Activated T-cell treated with anti-CD3 and anti-CD28 coated beads, Interleukin-2, amount 50 U/mL, for 72 hours (primary cell): ENCODE measurements at places on chromosomes 16 and 17. TPM values are rescaled to one million over a fixed set of nuclear protein-coding genes. Genes with fewer than 3 reads are reported as not detected.

DNA sequence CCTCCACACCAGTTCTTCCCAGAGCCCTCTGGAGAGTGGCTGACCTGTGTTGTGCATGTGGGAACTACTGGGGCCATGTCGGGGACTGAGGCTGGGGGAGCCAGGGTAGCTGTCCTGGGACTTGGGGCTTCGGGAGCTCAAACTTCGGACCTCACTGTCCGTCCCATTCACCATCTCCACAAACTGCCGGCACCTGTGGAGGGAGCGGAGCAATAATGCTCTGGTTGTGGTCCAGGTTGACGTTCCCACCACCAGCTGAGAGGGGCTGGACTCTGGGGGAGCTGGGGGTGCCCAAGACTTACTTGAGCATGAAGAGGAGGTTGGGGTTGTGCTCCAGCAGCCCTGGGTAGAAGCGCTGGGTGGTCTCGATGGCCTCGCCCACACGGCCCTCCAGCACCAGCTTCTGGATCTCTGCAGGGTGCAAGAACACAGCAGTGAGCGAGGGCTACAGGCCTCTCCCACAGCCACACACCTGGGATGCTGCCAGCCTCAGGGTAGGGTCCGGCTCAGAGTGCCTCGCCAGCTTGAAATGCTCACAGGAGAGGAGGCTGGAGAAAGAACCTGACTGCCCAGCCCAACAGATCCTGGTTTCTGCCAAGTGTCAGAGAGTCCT, 10.6 kb upstream of the GFOD2 start:
- no peaks in the 10 kb centered on the region for H3K4me1 ChIP-seq
- H3K36me3 ChIP-seq, result no peaks in the 10 kb centered on the region
- H3K4me3 ChIP-seq, result no peak overlapping the region
- H3K27me3 ChIP-seq, result no peaks in the 10 kb centered on the region

DNA sequence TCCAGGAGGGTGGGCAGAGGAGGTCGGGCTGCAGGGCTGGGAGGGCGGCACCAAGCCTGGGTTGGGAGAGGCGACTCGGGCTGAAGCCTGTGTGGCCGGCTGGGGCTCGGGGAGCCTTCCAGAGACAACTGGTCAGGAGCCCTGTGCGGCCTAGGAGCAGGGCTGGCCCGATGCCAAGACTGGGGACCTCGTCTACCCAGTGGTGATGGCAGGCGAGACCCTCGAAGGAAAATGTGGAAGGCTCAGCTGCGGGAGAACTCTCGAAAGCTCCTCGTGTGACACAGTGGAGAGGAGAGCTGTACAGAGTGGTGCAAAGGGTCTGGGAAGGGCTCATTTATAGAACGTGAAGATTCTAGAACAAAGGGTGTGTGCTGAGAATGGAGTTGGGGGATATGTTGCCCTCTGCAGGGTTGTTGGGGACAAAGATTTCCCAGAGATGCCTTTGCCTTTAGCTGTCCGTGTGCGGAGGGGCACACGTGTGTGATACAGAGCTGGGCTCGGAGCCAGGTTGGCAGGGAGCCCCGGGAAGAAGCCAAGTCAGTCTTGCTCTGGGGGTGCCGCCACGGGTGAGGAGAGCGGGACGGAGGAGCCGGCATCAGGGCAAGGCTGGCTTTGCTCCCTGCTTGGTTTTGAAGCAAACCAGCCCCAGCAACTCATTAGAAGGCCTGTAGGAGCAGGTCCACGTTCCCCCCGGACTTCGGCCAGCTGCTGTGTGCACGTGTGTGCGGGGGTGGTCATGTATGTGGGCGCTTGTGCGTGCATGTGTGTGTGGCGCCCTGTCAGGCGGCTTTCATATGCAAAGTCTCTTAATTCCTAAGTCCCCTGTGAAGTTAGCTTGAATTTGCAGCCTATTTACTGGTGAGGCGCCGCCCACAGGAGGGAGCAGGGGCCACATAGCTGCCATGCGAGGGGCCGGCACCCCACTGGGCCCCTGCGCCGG, 132.4 kb upstream of the CHMP6 start:
- DNase-seq, result no peak
- H3K27ac ChIP-seq, result no peak overlapping the region
- no peaks in the 10 kb centered on the region for H3K27me3 ChIP-seq
- H3K36me3 ChIP-seq, result peaks cover 11% of the 10 kb centered on the region
- no peak overlapping the region for H3K4me3 ChIP-seq

DNA sequence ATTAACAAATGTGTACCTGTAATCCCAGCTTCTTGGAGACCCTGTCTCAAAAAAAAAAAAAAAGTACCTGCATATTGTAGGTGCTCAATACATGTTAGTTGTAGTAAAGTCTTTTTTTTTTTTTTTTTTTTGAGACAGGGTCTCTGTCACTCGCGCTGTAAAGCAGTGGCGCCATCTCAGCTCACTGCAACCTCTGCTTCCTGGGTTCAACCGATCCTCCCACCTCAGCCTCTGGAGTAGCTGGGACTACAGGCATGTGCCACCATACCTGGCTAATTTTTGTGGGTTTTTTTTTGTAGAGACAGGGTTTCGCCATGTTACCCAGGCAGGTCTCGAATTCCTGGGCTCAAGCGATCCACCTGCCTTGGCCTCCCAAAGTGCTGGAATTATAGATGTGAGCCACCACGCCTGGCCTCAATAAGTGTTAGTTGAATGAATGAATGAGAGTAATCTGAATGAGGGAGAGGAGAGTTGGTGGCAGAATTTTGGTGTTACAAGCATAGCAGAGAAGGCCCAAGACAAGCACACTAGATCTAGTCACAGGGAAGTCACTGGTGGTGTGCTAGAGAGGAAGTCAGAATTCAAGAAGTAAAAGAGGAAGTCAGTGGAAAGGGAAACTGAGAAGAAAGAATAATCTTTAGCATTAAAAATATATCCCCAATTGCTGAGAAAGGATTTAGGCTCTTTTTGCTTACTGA, 9.4 kb upstream of the MYL4 start:
- H3K4me3 ChIP-seq, result no peak overlapping the region
- H3K36me3 ChIP-seq, result no peaks in the 10 kb centered on the region
- peaks cover 30% of the 10 kb centered on the region for H3K4me1 ChIP-seq
- H3K27ac ChIP-seq, result no peak overlapping the region
- no peak for DNase-seq

DNA sequence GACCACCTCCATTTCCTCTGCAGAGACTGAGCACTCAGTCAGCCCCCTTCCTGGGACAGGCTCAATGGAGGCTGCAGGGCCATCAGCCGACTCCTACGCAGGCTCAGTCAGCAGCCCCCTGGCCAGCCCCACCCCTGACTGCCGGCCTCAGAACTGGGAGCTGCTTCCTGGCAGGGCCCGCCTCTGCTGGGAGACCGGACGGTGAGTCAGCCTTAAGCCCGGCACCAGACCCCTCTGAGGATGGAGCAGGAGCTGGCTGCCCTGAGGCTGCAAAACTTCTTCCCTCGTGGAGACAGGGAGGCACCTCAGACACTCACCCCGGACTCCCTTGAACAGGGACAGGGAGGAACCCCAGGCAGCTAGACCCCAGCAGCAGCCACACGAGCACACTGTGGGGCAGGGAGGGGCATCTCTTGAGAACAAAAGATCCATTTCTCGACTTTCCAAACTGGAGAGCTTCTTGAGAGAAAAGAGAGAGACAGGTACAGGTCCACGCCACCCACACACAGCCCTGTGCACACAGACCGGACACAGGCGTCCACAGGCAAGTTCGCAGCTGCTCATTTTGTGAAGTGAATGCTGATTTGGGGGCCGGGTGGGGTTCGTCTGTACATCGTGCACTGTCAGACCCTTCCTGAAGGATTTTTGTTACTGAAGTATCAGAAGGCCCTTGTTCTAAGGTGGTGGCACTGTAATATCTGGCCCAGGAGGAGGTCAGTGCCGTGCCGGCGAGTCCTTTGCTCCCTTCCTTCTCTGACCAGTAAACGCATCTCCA, 1.3 kb upstream of the TUBB3 start:
- no peaks in the 10 kb centered on the region for H3K36me3 ChIP-seq
- H3K4me3 ChIP-seq, result peak overlapping the region; percentile 86
- H3K4me1 ChIP-seq, result peaks cover 54% of the 10 kb centered on the region
- no peak overlapping the region for H3K27ac ChIP-seq
- H3K27me3 ChIP-seq, result peaks cover 43% of the 10 kb centered on the region
- peak; percentile 43 for DNase-seq

DNA sequence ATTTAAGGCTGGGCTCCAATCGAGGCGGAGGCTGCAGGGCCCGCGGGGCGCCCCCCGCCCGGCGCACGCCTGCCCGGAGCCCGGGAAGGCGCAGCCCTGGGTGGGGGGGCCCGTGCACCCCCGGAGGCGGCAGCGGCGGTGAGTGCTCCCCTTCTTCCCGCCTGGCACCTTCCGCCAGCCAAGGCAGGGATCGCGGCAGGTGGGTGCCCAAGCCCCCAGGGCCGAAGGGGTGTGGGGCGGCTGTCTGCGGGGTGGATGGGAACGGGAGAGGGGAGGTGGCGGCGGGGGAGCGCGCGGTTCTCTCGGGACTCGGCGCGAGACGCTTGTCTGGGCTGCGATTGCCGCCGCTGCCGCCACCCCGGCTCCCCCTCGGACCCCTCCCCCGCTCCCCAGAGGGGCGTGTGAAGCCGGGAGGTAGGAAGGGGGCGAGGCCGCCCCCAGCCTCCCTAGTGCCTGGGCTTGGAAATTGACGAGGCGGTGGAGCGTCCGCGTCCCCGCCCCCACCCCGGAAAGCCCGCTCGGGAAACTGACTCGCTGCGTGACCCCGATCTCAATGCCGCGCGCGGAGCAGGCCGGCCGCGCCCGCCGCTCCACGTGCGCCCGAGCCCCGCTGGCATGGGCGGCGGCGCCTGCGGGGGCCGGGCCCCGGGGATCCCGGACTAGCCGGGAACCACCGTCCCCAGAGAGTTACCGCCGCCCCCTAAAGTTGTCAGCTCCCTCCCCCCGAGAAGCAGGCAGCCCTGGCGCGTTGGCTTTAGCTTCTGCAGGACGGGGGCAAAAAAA, 231.5 kb downstream of the MRTFB start:
- H3K27ac ChIP-seq, result no peak overlapping the region
- H3K4me3 ChIP-seq, result peak overlapping the region; percentile 87
- DNase-seq, result peak; percentile 24
- no peaks in the 10 kb centered on the region for H3K36me3 ChIP-seq
- peaks cover 36% of the 10 kb centered on the region for H3K4me1 ChIP-seq
- H3K27me3 ChIP-seq, result peaks cover 22% of the 10 kb centered on the region

GRCh38 chr16:280552-280951, at the start of gene ARHGDIG:
ARHGDIG (plus strand) TSS chr16:280591; CDS start chr16:280681, 90 bp downstream.
- peaks cover 6% of the 10 kb centered on the region for H3K4me1 ChIP-seq
- DNase-seq, result no peak
- no peaks in the 10 kb centered on the region for H3K36me3 ChIP-seq
- no peak within 1 kb of the TSS for H3K4me3 ChIP-seq
- no peak within 1 kb of the TSS for H3K27ac ChIP-seq

GRCh38 chr17:37051833-37052232, 103.1 kb downstream of the AATF start:
- peaks cover 10% of the 10 kb centered on the region for H3K4me1 ChIP-seq
- H3K4me3 ChIP-seq, result no peak overlapping the region
- H3K27me3 ChIP-seq, result no peaks in the 10 kb centered on the region
- DNase-seq, result no peak
- peaks cover 4% of the 10 kb centered on the region for H3K36me3 ChIP-seq
- no peak overlapping the region for H3K27ac ChIP-seq

- peaks cover 32% of the 10 kb centered on the region for H3K4me1 ChIP-seq
- DNase-seq, result no peak
- peak overlapping the region; percentile 12 for H3K27ac ChIP-seq
- H3K36me3 ChIP-seq, result peaks cover 1% of the 10 kb centered on the region
These were observed 7.2 kb downstream of the SLC38A10 start for GRCh38 chr17:81287741-81288430.

DNA sequence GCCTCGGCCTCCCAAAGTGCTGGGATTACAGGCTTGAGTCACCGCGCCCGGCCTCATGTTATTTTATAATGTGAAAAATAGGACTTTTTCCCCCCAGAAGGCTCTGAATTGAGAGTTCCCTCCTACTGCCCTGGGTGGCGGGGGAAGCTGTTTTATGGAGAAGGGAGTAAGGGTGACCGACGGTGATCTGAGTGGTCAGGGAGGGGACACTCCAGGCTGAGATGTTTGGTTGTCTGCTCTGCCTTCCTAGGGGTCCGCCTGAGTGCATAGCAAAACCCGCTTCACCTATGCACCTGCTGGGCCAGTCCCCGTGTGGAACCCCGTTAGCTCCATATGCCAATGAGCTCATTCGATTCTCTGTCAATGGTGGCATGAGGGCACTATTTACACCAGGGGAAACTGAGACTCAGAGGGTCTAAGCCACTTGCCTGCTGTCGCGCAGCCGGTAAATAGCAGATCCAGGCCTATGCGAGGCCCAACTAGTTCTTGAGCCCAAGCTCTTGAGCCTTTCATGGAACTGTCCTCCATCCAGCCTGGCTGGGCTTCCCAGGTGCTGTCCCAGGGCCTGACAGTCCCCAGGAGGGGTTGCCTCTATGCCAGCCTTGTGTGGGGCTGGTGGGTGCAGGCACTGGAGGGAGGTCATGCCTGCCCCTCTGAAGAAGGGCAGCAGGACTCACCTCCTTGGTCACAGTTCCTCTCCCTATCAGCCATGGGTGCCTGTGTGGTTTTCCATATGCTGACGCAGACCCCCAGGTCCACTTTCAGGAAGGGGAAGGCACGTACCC, 1.7 kb upstream of the GJD3 start:
- H3K27me3 ChIP-seq, result peaks cover 3% of the 10 kb centered on the region
- no peak overlapping the region for H3K27ac ChIP-seq
- peaks cover 13% of the 10 kb centered on the region for H3K4me1 ChIP-seq
- no peak for DNase-seq
- no peaks in the 10 kb centered on the region for H3K36me3 ChIP-seq

GRCh38 chr17:80746262-80746935, 201.8 kb downstream of the RPTOR start:
- no peak overlapping the region for H3K4me3 ChIP-seq
- H3K4me1 ChIP-seq, result peaks cover 41% of the 10 kb centered on the region
- DNase-seq, result no peak
- H3K27me3 ChIP-seq, result no peaks in the 10 kb centered on the region
- H3K36me3 ChIP-seq, result peaks cover 14% of the 10 kb centered on the region

DNA sequence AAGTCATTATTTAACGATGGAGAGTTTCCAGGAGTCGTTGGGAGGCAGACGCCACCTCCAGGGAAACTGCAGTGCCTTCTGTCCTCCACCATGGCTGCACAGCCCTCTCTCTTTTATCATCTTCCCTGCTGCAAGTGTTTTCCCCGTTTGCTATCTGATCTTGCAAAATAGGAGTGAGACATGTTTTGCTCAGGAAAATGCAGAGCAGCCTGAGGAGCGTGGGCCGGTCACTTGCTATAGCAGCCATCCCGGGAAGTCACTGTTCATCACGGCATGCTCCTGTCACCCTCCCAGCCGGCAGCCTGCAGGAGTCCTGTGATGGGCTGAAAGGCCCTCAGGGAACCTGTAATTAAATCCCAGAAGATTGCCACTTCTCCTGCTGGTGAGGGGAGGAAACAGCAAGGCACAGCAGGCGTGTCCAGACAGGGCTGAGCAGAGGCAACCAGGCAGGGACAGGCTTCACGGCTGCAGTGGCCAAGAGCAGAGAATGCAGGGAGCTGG, 143.1 kb downstream of the GSG1L start:
- H3K4me3 ChIP-seq, result no peak overlapping the region
- DNase-seq, result no peak
- no peaks in the 10 kb centered on the region for H3K4me1 ChIP-seq
- H3K27me3 ChIP-seq, result peaks cover 51% of the 10 kb centered on the region
- H3K36me3 ChIP-seq, result no peaks in the 10 kb centered on the region
- H3K27ac ChIP-seq, result no peak overlapping the region

The AMZ2 gene
- 185 TPM for total RNA-seq

The NPIPA2 gene
- 3.1 TPM for total RNA-seq

The PPM1D gene
- 13.1 TPM for total RNA-seq

The HOXB2 gene
- total RNA-seq, result 37.7 TPM

The CHRNE gene
- total RNA-seq, result 0.89 TPM

The FOXF1 gene
- total RNA-seq, result not detected

The CACNG3 gene
- total RNA-seq, result not detected
